ENCODE measurements at places on chromosomes 3 and 15. TPM values are rescaled to one million over a fixed set of nuclear protein-coding genes. Genes with fewer than 3 reads are reported as not detected.
A peak's percentile ranks its signal among the peaks of the same experiment; 100 is the strongest.

DNA sequence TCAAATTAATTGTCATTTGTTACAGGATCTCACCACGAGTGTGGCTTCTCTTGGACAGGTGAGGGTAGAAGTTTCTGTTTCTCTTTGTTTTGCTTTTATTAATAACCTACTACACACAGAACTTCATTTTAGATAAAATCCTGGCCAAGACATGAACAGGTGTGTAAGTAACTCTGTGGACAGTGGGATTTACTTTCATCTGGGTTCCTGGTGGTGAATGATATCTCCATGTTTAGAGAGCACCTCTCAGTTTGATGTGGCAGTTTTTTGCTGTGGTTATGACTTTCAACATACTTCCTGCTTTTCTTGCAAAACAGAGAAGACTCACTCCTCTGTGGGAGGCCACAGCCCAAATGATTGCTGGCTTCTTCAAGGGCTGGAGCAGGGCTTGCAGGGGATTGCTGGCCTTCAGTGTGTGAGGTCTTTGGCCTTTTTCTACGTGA is 71.1 kb upstream of the XCR1 start:
- H3K36me3 ChIP-seq = peaks cover 6% of the 10 kb centered on the region
- peaks cover 41% of the 10 kb centered on the region for H3K4me1 ChIP-seq
- H3K27ac ChIP-seq = peak overlapping the region; percentile 87
- peaks cover 25% of the 10 kb centered on the region for H3K27me3 ChIP-seq
- peak; percentile 76 for DNase-seq

SLC12A8 gene
- 1.6 TPM for total RNA-seq

GRCh38 chr3:52435246-52436101 is 9.4 kb downstream of the SEMA3G start:
- H3K4me1 ChIP-seq = no peaks in the 10 kb centered on the region
- H3K36me3 ChIP-seq = no peaks in the 10 kb centered on the region
- no peaks in the 10 kb centered on the region for H3K27me3 ChIP-seq
- H3K27ac ChIP-seq = no peak overlapping the region

DNA sequence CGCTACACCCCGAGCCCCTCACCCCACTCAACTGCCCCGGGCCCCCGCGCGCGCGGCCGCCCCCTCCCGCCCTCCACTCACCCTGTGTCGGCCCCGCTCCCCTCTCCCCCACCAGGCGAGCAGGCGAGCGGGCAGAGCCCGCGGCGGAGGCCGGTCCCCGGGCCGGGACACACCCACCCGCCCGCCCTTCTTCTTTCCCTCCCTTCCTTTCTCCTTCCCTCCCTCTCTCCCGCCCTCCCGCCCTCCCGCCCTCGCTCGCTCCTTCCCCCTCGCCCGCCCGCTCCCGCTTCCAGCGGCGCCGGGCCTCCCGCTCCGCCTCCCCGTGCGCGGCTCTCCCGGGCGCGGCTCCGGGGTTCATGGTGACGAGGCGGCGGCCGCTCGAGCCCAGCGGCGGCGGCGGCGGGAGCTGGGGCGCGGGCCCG is at the start of gene CTDSPL:
TSS of gene CTDSPL (plus strand) at position 261 of the 422 bp plus-strand sequence. CDS start 320 bp downstream, outside the sequence.
- H3K36me3 ChIP-seq = no peaks in the 10 kb centered on the region
- H3K4me1 ChIP-seq = peaks cover 22% of the 10 kb centered on the region
- H3K27ac ChIP-seq = no peak within 1 kb of the TSS
- peak within 1 kb of the TSS; percentile 68 for H3K4me3 ChIP-seq
- peaks cover 14% of the 10 kb centered on the region for H3K27me3 ChIP-seq

DNA sequence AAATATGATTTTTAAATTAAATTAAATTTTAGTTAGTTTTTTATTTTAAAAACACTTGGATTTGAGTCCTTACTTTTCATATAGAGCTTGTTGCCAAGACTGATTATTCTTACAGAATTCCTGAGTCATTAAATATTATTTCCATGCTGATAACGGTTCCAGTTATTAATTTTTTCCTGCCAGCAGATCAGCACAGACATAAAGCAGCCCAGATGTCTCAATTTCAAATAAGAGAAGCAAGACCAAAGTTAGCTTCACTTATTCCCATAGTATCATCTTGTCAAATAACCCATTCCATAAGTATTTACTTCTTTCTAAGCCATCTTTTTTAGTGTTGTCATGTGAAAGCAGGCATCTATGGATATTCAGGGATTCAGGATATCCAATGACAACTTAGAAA is 75.3 kb downstream of the SSR3 start:
- DNase-seq = no peak
- no peak overlapping the region for H3K27ac ChIP-seq
- no peaks in the 10 kb centered on the region for H3K36me3 ChIP-seq
- peaks cover 5% of the 10 kb centered on the region for H3K27me3 ChIP-seq
- H3K4me3 ChIP-seq = no peak overlapping the region

MORC1 gene
- total RNA-seq = not detected

TUSC7 gene
- total RNA-seq = not detected

- H3K4me3 ChIP-seq = peak overlapping the region; percentile 75
- H3K27ac ChIP-seq = peak overlapping the region; percentile 100
- peak; percentile 30 for DNase-seq
- H3K27me3 ChIP-seq = no peaks in the 10 kb centered on the region
- H3K36me3 ChIP-seq = peaks cover 25% of the 10 kb centered on the region
Observed at GRCh38 chr15:25849157-25849921, 13.8 kb downstream of the ATP10A start.

DNA sequence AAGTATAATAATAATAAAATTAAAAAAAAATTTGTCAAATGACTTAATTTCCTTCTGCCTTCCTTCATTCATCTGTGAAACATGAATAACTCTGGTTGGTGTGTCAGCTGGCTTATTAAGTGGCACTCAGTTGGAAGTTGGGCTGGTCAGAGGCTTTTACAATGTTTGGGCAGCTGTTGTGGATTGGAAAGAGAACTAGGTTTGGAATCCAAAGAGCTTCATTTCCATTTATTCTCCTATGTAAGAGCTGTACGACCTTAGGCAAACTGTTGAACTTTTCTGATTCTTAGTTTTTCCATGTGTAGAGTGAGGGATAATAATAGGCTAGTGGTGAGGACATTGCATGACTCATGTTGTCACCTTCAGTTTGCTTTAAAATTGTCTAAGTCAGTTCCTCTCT is 606.7 kb downstream of the PDCD6IP start:
- no peak overlapping the region for H3K27ac ChIP-seq
- no peaks in the 10 kb centered on the region for H3K27me3 ChIP-seq
- no peaks in the 10 kb centered on the region for H3K4me1 ChIP-seq

GRCh38 chr3:185629554-185630181 is 43.6 kb downstream of the SENP2 start:
- peaks cover 24% of the 10 kb centered on the region for H3K36me3 ChIP-seq
- H3K27me3 ChIP-seq = no peaks in the 10 kb centered on the region
- H3K4me3 ChIP-seq = no peak overlapping the region
- no peak for DNase-seq
- H3K27ac ChIP-seq = peak overlapping the region; percentile 20
- H3K4me1 ChIP-seq = peaks cover 14% of the 10 kb centered on the region

LARP6 gene
- total RNA-seq = 0.41 TPM

GRCh38 chr3:108565506-108565905 is 23.7 kb downstream of the CIP2A start:
- H3K27me3 ChIP-seq = no peaks in the 10 kb centered on the region
- no peak overlapping the region for H3K27ac ChIP-seq
- H3K4me3 ChIP-seq = no peak overlapping the region
- no peaks in the 10 kb centered on the region for H3K4me1 ChIP-seq

CNTN6 gene
- not detected for total RNA-seq

DNA sequence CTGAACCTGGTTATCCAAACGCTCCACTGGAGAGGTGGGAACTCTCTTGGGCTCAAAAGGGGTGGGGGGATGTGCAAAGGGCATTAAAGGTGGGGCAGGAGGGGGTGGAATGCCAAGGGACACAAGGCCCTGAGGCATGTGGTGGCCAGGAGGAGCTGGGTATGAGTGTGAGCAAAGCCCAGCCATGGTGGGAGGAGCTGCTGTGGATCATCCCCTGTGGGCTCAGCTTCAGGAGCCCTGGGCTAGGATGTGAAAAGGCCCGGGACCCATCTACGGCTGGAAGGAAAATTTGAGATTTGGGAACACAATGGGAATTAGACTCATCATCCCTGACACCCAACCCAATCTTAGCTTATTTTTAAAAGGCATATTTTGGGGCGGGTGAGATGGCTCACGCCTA is 33.3 kb downstream of the MGLL start:
- no peak overlapping the region for H3K4me3 ChIP-seq
- peaks cover 4% of the 10 kb centered on the region for H3K4me1 ChIP-seq
- no peak for DNase-seq
- H3K27me3 ChIP-seq = peaks cover 3% of the 10 kb centered on the region
- H3K27ac ChIP-seq = no peak overlapping the region

GRCh38 chr3:169300436-169300835 is 363.1 kb downstream of the MECOM start:
- H3K4me1 ChIP-seq = no peaks in the 10 kb centered on the region
- DNase-seq = no peak
- no peak overlapping the region for H3K4me3 ChIP-seq
- H3K36me3 ChIP-seq = no peaks in the 10 kb centered on the region
- no peak overlapping the region for H3K27ac ChIP-seq

- no peak overlapping the region for H3K27ac ChIP-seq
- H3K4me3 ChIP-seq = no peak overlapping the region
- no peaks in the 10 kb centered on the region for H3K36me3 ChIP-seq
- no peaks in the 10 kb centered on the region for H3K4me1 ChIP-seq
- DNase-seq = no peak
Observed at GRCh38 chr3:157789162-157789561, 285.9 kb upstream of the VEPH1 start.

DNA sequence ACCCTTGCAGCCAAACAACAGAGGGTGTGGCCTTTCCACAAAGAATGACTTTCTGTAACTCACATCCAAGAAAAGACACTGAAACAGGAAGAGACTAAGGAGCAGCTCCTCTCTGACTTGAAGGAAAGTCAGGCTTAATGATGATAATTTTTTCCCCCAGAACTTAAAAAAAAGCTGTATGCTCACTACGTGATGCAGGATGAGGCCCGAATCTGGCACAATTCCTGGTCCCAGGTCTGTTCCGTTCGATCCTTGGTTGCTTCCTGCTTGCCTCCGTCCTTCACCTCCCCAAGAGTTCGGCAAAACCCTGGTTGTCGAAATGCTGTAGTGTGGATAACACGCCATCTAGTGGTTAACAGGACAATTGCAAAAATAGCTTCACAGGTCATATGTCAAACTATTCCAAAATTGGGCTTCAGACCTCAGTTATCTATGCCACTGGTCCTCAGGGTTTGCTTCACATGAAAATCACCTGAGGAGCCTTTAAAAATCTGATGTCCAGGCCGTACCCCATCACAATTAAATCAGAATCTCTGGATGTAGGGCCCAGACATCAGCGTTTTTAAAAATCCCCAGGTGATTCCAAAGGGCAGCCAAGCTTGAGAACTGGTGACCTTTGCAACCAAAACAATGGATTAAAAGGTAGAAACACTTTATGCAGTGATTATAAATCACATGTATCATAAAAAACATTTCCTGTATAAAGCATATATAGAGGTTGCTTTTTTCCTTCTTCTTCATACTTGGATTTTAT is 28.1 kb upstream of the SYNM start:
- H3K4me3 ChIP-seq = peak overlapping the region; percentile 69
- DNase-seq = peak; percentile 47
- no peak overlapping the region for H3K27ac ChIP-seq

ITIH1 gene
- not detected for total RNA-seq

DNA sequence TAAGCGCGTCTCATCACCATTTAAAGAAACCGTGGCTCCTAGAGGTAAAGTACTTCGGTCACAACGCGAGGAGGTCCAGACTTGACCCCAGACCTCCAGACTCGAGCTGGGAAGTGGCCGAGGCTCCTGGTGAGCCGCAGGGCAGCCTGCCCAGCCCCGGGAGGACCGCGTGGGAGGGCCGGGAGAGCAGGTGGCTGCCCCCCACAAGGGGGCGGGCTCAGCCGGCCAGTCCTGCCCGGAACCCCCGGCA is at the start of gene SLC27A2:
TSS of gene SLC27A2 (plus strand) at position 228 of the 250 bp plus-strand sequence. CDS start 232 bp downstream, outside the sequence.
- peaks cover 5% of the 10 kb centered on the region for H3K36me3 ChIP-seq
- peaks cover 13% of the 10 kb centered on the region for H3K4me1 ChIP-seq
- H3K27me3 ChIP-seq = peaks cover 20% of the 10 kb centered on the region
- H3K4me3 ChIP-seq = peak within 1 kb of the TSS; percentile 93
- peak within 1 kb of the TSS; percentile 86 for H3K27ac ChIP-seq

MTHFS gene
- 28.4 TPM for total RNA-seq

- DNase-seq = no peak
- no peaks in the 10 kb centered on the region for H3K36me3 ChIP-seq
- no peak overlapping the region for H3K27ac ChIP-seq
- H3K4me3 ChIP-seq = no peak overlapping the region
- H3K4me1 ChIP-seq = no peaks in the 10 kb centered on the region
Observed at GRCh38 chr3:68809596-68809995, 122.8 kb downstream of the TAFA4 start.

DNA sequence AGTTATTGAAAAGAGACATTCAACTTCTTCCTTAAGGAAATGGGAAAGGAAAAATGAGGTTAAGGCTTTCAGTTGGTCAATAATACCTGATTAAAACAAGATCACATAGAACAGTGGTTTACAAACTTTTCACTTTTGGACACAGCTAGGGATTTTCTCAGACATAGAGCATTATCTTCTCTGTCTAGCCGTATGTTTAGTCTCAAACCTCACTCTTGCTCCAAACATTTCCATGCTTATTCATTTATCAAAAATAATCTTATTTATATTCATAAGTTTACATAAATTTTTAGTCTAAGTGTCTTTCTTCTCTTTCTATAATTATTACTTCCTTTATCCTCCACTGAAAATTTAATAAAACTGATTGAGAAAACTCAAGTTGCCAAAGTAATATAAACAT is 114.2 kb upstream of the AZI2 start:
- no peaks in the 10 kb centered on the region for H3K4me1 ChIP-seq
- H3K27me3 ChIP-seq = peaks cover 2% of the 10 kb centered on the region
- H3K36me3 ChIP-seq = no peaks in the 10 kb centered on the region
- DNase-seq = no peak
- H3K27ac ChIP-seq = no peak overlapping the region

TM4SF18 gene
- total RNA-seq = not detected

- no peaks in the 10 kb centered on the region for H3K27me3 ChIP-seq
- no peak overlapping the region for H3K27ac ChIP-seq
- no peak for DNase-seq
- no peaks in the 10 kb centered on the region for H3K36me3 ChIP-seq
Observed at GRCh38 chr3:57391767-57392166, 99.3 kb upstream of the ASB14 start.

DNA sequence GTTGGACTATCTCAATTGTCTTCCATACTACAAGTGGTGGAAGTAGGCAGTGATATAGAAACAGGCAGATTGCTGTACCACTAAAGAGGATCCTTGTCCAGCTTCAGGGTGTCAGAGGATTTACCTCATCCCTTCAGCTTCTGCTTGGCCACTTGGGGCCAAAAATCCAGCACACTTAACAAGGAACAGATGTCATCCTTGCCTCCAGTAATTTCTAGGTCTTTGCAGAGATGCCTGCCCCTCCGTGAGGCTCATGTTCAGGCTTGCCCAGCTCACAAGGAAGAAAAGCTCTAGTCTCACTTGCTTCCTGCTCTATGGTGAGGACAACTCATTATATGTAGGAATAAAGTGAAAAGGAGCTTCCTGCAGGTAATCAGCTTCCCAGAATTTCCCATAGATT is 510.3 kb downstream of the EPHA3 start:
- H3K27ac ChIP-seq = no peak overlapping the region
- no peaks in the 10 kb centered on the region for H3K36me3 ChIP-seq
- H3K4me1 ChIP-seq = no peaks in the 10 kb centered on the region
- DNase-seq = no peak
- H3K27me3 ChIP-seq = no peaks in the 10 kb centered on the region
- H3K4me3 ChIP-seq = no peak overlapping the region

GRAMD1C gene
- 0.61 TPM for total RNA-seq

Measured in activated CD8-positive, alpha-beta T cell treated with anti-CD3 and anti-CD28 coated beads for 36 hours (primary cell).